ENCODE measurements at places on chromosomes 3 and 15.

GRCh38 chr15:80758130-80758745, 20.9 kb upstream of the CEMIP start:
- DNase-seq, result no peak

DNA sequence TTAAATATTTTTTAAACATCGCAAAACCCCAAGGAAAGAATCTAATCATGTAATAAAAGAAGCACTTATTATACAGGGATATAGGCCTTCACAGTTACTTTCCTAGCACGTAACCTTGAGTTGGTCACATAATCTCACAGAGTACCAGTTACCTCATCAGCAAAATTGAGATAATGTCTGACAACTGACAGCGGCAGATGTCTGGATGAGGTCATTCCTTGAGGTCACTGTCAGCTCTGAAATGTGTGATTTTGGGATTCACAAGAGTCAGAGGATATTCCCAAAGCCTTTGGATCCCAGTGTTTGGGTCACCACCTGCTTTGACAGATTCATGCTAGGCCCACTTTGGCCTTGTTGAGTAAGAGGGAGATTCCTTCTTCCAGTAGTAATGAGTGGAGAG, 151.4 kb upstream of the SEMA6D start:
- no peak for DNase-seq

DNA sequence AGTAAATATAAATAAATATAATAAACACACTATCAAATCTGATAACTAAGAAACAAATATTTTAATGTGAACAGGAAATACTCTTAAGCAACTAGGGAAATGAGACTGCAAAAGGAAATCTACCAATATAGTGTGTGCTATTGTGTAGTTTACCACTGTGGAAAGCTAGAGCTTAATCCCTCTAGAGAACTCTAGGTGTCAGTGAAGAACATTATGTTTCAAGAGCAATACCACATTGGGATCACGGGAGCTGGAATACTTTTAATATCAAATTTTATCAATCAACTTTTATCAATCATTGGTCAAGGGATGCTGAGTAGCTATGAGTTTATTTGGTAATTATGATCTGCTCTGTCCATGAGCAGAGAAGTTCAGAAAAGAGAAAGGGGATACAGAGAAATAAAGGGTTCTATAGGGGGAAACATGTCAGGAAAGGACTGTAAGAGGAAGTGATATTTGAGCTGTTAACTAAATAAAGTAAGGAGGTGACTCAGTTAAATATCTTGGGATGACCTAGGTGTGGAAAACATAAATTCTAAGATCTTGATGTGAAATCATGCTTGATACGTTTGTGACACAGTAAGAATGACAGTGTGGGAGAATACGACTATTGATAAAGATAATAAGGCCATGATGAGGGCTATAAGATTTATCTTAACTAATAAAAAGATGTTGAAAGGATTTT, 762.2 kb upstream of the ALCAM start:
- peak; percentile 24 for DNase-seq

- no peak for DNase-seq
Observed at GRCh38 chr15:57521503-57521902, 70.2 kb upstream of the MYZAP start.

DNA sequence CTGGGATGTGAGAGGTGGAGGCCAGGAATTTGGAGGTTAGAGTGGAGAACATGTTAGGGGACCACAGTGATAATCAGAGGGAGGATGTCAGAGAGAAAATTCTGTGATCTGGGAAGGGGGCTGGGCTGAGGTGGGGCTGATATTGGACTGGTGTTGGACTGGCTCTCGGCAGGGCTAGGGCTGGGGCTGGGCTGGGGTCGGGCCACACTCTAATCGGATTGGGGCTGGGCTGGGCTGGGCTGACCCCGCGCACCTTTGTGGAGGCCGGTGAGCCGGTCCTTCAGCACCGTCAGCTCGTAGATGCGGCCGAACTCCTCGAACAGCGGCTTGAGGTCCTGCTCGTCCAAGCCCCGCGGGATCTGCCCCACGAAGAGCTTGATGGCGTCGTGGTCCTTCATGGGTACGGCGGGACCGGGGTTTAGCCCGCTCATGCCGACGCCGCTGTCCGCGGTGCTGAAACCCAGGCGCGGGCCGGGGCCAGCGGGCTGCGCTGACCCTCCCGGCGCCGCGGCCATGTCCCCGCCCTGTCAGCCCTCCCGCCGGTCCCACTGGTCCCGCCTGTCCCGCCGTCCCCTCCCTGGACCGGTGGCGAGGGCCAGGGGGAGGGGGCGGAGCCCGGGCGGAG, 485 bp downstream of the CELF6 start:
- DNase-seq, result peak; percentile 66

DNA sequence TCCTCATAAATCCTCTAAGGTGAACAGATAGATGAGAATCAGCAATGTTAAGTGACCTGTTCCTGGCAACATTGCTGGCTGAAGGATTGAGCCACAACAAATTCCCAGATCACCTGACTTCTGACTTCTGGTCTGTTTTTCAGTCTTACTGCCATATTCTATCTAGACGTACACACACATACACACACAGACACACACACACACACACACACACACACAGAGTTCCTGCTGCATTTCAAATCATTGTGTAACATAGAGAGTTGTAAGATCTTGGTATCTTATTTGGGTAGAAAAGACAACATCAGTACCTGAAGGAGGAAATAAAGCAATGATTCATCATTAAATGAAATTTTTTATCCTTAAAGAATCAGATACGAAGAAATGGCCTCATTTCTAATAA, 342.6 kb downstream of the MFSD1 start:
- no peak for DNase-seq

DNA sequence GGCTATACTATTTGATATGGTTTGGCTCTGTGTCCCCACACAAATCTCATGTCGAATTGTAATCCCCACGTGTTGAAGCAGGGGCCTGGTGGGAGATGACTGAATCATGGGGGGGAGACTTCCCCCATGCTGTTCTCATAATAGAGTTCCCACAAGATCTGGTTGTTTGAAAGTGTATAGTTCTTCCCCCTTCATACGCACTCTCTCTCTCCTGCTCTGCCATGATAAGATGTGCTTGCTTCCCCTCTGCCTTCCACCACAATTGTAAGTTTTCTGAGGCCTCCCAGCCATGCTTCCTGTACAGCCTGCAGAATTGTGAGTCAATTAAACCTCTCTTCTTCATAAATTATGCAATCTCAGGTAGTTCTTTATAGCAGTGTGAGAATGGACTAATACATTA, 290.1 kb upstream of the CHRM5 start:
- no peak for DNase-seq

DNA sequence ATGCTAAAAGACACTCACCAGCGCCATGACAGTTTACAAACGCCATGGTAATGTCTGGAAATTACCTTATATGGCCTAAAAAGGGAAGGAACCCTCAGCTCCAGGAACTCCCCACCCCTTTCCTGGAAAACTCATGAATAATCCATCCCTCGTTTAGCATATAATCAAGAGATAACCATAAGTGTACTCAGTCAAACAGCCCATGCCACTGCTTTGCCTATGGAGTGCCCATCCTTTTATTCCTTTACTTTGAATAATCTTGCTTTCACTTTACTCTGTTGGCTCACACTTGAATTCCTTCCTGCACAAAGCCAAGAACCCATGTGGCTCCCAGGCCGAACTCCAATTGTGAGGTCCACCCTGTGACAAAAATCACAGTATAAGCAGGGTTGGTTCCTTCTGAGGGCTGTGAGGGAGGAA, 19.1 kb upstream of the FSTL1 start:
- no peak for DNase-seq

DNA sequence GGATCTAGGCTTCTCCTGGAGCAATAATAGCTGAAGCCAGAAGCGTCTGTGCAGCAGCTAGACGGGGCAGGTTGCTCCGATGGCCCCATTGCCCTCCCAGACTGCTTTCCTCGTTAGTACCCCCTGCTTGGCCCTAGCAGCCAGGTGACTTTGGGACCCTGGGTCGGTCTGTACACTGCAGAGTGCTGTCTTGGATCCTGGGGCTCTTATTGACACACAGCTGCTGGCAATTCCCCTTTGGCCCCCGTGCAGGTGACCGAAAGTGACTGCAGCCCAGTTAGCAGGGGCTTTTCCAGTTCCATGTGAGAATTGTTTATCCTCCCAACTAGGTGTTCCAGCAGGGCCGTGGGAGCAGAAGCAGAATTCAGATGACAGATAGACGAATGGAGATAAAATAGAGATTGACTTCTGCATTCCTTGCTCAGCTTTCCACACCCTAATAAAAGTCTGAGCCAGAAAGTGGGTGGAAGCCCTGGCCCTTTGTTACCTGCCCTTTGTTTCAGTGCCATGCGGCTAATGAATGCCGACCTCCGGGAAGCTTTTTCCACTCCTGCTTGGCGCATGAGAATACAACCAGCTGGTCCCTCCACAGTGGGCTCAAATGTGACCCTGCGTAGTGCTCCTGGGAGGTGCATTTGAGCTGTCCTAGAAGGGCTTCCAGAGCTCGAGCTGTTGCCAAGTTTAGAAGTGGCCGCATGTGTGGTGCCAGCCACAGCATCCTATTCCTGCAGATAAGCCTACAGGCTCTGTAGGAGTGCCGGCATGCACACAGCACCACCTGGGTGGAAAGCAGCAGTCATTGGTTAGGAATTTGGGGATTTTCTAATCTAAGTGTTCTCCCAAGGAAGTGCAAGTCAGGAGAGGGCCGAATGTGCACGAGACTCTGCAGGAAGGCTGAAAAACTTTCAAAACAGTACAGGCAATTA, 94.4 kb downstream of the SLCO3A1 start:
- DNase-seq, result no peak

- DNase-seq, result no peak
Observed at GRCh38 chr3:119258915-119259314, 18.2 kb upstream of the B4GALT4 start.

- DNase-seq, result no peak
Observed at GRCh38 chr3:72426618-72427397, 421.4 kb downstream of the SHQ1 start.
